ENCODE measurements at places on chromosomes 6 and 20.

GRCh38 chr6:135116571-135116970 lies 61.9 kb upstream of the HBS1L start:
- DNase-seq: no peak

DNA sequence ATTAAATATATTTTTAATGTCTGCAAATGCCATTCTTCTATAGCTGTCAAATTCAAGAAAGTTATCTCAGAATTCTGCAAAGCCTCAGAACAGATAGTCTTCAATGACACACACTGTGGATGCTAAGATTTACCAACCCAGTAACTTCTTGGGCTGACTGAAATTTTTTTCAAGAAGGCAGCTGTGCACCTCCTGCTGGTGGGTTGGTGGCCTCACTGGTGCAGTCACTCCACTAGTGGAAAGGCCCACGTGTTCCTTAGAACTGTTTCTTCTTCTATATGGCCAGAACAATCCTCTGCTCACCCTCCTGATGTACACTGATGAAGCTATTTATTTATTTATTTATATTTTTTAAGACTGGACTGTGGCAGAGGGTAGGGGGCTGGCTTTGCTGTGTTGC lies 28.1 kb upstream of the MTCL3 start:
- no peak for DNase-seq

GRCh38 chr6:133895573-133896343 lies 6.8 kb downstream of the TCF21 start:
- no peak for DNase-seq

- no peak for DNase-seq
These were observed 13.9 kb downstream of the CCN2 start for GRCh38 chr6:131937226-131937625.

DNA sequence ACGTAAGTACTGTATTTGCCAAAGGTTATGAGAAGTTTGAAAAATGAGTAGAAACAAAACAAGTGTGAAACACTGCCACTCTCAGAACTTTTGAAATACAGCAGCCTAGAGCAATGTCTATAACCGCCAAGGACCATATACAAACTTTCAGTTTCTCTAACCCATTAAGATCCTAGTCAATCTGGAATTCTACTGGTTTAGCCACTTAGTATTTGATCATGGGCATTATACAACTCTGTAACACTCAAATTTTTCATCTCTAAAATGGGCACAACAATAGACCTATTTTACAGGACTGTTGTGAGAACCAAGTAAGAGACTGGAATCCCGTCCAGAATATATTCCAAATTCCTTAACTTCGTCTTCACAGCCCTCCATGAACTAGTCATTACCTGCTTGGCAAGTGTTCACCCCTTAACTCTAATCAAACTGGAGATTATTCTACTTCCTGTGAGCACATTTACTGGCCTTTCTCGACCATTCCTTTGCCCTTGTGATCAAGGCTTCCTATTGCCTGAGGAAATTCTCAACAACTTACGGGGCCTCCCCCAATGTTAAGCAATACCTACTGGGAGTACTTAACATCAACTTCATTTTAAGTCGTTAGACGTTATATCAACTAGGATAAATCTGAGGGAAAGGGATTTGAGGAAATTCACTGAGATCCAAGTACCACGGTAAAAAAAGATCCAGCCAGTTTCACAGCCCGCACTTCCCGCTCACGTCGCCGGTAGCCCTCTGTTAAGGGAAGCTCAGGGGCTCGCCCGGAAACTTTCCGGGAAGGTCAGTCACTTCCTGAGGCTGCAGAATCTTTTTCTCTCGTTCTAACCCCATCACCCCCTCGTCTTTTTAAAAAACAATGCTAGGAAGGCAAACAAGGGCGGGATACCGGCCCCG lies 1.1 kb downstream of the EIF2S2 start:
- no peak for DNase-seq

GRCh38 chr6:4354181-4354580 lies 218.8 kb upstream of the ECI2 start:
- no peak for DNase-seq

DNA sequence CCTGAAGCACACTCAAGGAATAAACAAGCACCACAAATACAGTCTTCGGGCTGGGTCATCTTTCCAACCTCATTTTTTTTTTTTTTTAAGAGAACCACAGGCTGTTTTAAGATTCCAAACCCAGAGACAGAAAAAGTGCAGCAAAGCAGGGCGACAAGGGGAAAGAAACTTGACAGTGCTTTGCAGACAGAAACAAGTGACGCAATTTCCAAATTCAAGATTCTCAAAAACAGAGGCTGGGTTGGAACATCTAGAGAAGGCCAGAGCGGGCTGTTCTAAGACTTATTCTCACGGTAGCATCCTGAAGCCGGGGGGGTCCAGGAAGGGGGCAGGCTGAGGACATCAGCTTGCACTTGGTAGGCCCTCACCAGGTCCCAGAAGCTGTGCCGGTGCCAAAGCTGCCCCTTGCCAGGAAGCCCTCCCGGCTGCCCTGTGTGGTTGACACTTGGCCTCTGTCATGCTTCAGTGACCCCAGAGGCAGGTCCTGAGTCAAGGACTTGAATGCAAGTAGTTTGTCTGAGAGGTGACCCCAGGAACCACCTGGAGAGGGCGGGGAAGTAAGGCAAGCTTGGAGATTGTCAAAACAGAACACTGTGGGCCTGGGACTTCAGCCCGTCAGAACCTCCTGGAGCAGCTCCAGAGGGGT lies 50.5 kb downstream of the BMP7 start:
- DNase-seq: no peak

GRCh38 chr6:167733740-167734661 lies 92.7 kb upstream of the AFDN start:
- DNase-seq: no peak

DNA sequence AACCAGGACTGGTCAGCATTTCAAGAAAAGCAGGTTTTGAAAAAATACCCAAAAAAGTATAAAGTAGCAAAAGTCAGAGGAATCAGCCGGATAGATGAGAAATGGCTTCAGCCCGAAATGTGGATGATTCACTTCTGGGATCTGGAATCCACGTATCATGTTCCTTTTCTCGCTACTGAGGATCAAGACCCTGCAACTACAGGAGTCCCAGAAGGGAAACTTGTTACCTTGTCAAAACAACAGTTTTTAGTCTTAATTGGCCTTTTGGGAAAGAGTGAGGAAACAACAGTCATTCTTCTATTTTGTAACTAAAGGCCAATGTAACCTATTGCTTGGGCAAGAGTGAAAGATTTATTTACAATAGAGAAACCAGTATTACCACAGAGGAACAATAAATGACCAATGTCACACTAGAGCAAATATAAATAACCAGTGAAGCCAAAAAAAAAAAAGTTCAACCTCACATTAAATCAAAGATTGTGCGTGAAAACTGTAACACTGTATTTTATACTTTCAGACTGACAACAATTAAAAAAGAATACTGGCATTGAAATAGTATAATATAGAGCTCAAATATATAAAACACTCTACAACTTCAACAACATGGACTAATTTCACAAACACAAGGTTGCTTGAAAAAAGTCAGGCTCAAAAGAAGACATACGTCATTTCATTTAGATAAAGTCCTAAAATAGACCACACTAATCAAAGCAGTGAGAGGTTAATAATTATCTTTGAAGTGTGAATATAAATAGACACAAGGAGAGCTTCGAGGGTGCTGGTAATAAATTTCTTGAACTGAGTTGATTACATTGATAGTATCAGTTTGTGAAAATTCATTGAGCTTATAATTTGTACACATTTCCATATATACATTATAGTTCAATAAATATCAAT lies 116.2 kb downstream of the GFRAL start:
- no peak for DNase-seq

GRCh38 chr6:90305800-90306448 lies 9.3 kb upstream of the BACH2 start:
- DNase-seq: no peak

Measured in stimulated activated CD8-positive, alpha-beta memory T cell treated with anti-CD3 and anti-CD28 coated beads, Interleukin-2, amount 100 ng/mL, for 48 hours (primary cell).